Fibroblast of the aortic adventitia (primary cell): ENCODE measurements at places on chromosomes 3 and 15. TPM values are rescaled to one million over a fixed set of nuclear protein-coding genes. Genes with fewer than 3 reads are reported as not detected.
A peak's percentile ranks its signal among the peaks of the same experiment; 100 is the strongest.

GRCh38 chr15:31273258-31273941 lies 53.2 kb upstream of the KLF13 start:
- no peak for DNase-seq

PCOLCE2 gene
- total RNA-seq = 31.6 and 98.4 TPM in 2 replicates

DNA sequence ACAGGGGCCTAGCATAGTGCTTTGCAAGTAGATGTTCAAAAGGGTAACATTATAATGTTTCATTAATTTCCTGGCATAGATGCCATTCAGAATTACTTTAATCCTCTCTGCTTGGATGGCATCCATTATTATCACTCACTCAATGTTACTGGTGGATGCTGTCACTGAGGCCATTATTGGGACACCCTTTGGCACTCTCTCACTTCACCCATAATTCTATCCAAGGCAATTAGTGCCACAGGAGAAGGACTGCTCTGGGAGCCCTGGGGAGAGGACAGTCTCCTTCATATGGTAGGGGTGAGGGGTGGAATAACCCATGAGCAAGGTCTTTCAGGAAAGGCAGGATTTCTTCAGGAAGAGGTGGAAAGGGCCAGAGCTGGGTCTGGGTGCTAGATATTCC lies 28.7 kb upstream of the SLC28A1 start:
- DNase-seq = no peak

DNA sequence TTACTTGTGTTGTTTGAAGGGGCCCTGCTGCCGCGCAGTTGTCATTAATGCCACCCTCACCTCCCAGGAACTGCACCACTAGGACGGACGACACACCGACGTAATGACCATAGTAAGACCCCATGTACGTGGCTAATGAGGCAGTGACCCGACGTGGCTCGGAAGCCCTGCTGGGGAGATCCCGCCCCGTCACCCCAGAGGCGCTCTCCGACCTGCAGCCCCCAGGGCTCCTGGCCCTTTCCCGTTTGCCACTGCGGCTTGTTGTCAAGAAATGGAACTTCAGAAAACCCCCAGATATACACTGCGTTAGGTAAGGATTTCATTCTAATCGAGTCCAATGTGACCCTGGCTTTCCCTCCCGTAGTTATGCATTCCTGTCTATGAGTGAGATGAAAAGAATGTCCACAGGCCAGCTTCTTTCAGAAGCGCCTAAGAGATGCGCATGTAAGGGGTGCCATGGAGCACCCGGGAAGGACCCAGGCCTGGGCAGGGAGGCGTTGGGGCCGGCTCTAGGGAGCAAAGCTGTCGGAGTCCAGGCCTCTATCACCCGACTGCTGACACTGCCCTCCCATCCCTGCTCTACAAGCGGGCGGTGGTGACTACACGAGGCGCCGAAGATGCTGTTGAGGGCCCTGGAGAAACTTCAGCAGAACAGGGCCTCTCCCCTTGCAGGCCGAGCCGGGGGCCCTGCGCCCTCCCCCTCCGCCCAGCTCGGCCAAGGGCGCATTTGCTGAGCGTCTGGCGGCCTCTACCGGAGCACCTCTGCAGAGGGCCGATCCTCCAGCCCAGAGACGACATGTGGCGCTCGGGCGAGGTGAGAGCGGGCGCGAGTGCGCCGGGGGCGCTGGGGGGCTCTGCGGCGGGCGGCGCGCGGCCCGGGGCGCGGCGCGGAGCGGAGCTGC lies at the start of gene GABRA5:
GABRA5 (plus strand) TSS at position 765 of the 902 bp plus-strand sequence. CDS start 2,187 bp downstream, outside the sequence.
- no peak for DNase-seq

CCR2 gene
- total RNA-seq = under 0.01 TPM in 1 of 2 replicates, not detected in the other

GRCh38 chr15:35182841-35183479 lies 97.9 kb upstream of the NANOGP8 start:
- no peak for DNase-seq

DNA sequence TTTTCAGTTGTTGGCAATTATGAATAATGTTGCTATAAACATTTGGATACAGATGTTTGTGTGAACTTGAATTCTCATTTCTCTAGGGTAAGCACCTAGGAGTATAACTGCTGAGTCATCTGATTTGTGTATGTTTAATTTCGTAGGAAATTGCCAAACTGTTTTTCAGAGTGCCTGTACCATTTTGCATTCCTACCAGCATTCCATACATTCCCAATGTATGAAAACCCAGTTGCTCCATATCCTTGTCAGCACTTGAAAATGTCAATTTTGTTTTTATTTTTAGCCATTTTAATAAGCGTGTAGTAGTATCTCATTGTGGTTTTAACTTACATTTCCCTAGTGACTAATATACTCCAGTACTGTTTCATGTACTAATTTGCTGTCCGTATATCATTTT lies 98.5 kb upstream of the TSC22D2 start:
- DNase-seq = peak; percentile 46

CLDN16 gene
- total RNA-seq = 0.09 TPM in 1 of 2 replicates, not detected in the other

SCAANT1 gene
- not detected in 2 replicates for total RNA-seq

IL5RA gene
- total RNA-seq = 0.08 TPM in 1 of 2 replicates, not detected in the other

- no peak for DNase-seq
These were observed 32.8 kb downstream of the LOXL1 start for GRCh38 chr15:73959012-73959581.

DNAH1 gene
- 3.4 and 6.0 TPM in 2 replicates for total RNA-seq

DNA sequence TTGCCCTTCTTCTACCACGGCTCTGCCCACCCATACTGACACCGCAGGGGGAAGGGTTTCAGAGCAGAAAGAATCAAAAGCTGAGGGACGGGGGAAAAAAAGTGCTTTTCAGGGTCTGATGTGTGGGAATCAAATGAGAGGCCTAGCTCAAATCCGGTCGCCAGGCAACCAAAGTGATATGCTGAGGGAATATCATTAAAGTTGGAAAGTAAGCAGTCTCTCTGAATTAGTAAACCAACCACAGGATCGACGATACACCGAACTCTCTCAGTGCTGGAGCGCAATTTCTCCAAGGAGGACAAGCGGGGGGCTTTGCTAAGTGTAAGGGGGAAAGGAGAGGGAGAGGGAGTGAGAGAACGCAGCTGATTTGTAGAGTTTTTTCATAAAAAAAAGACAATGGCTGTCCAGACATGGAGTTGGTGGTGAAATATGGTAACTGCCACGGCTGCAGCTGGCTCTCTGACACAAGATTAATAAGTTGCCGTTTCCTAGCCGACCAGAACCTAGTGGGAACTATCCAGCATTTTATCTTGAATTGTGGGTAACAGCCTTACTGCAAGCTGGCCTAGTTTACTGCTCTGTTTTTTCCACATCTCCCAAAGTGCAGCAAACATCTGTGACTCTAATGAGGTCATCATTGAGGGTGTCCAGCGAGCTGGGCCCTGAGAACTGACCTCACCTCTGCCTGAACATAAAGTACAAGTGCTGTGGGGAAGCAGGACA lies 530.2 kb downstream of the SOX2 start:
- DNase-seq = peak; percentile 15

DNA sequence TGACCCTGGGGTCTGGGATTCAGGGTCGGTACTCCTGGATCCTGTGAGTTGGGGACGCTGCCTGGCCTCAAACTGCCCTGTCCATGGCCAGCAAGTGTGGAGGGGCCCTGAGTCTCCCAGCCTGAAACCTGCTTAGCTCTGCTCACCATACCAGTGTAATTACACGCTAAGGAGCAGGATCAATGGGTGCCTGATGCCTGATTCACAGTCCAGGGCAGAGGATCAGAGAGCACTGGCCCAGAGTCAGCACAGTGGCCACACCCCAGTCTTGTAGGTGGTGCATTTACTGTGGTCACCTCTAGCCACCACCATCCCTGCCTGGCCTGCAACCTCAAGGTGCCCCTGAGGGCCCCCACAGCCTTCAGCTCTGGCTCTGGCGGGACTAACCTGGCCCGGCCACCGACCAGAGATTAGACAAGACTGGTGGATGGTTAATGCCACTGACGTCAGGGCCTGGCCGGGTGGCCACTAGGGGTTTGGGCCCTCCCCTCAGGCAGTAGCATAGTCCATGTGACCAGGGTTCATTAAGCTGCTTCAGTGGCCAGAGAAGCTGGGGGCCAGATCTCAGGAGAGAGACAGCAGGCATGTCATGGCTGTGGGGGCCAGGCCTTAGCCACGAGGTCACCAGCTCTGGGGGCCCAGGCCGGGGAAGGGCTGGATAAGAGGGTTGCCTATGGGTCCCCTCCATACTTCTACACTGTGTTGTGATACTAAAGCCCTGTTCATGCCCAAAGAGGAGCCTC lies 3.3 kb upstream of the SLC38A3 start:
- DNase-seq = no peak
